H1 (cell line): ENCODE measurements at places on chromosomes 1 and 21. TPM values are rescaled to one million over a fixed set of nuclear protein-coding genes. Genes with fewer than 3 reads are reported as not detected.

Gene TDRD10
- total RNA-seq, result 0.15 TPM in 1 of 2 replicates, not detected in the other

Gene PPP1R15B
- total RNA-seq, result 70.1 and 72.2 TPM in 2 replicates

Gene IL22RA1
- total RNA-seq, result 0.17 and 0.21 TPM in 2 replicates

Gene BGLAP
- 0.78 and 1.2 TPM in 2 replicates for total RNA-seq

Gene TMEM81
- 5.8 and 5.9 TPM in 2 replicates for total RNA-seq

Gene NIT1
- total RNA-seq, result 40.4 and 40.6 TPM in 2 replicates

Gene PRR9
- total RNA-seq, result not detected in 2 replicates

Gene DYNLT5
- 0.93 and 1.2 TPM in 2 replicates for total RNA-seq

Gene MAP3K21
- total RNA-seq, result 21.3 and 21.8 TPM in 2 replicates

Gene TRIM67
- total RNA-seq, result not detected in 2 replicates

Gene APCS
- total RNA-seq, result not detected in 2 replicates

Gene GBP5
- total RNA-seq, result not detected in 2 replicates

Gene LYPLA2
- total RNA-seq, result 138 and 152 TPM in 2 replicates

Gene C4BPA
- not detected in 2 replicates for total RNA-seq

Gene RRAGC
- 16.5 and 18.1 TPM in 2 replicates for total RNA-seq

Gene MTFR1L
- total RNA-seq, result 20.8 and 23.1 TPM in 2 replicates

Gene SH2D5
- total RNA-seq, result 18.3 and 18.4 TPM in 2 replicates

Gene LRRC71
- not detected in 2 replicates for total RNA-seq

Gene DIO1
- not detected in 2 replicates for total RNA-seq

Gene GNAT2
- not detected in 2 replicates for total RNA-seq

Gene HSD11B1
- not detected in 2 replicates for total RNA-seq

Gene XPR1
- total RNA-seq, result 41.5 and 43.9 TPM in 2 replicates

Gene KPRP
- total RNA-seq, result not detected in 2 replicates

Gene TLR5
- total RNA-seq, result 0.35 and 0.94 TPM in 2 replicates

Gene CA6
- total RNA-seq, result not detected in 2 replicates

Gene NOTCH2
- 60.9 and 63.0 TPM in 2 replicates for total RNA-seq

Gene CD53
- 0.55 and 0.56 TPM in 2 replicates for total RNA-seq

Gene LCE2A
- total RNA-seq, result not detected in 2 replicates

Gene LZIC
- 20.0 and 20.3 TPM in 2 replicates for total RNA-seq

Gene ACADM
- total RNA-seq, result 40.0 and 41.7 TPM in 2 replicates

Gene GJA5
- total RNA-seq, result 2.7 and 2.8 TPM in 2 replicates

Gene GCSAML
- total RNA-seq, result not detected in 2 replicates

Gene SEMA6C
- total RNA-seq, result 15.7 and 17.5 TPM in 2 replicates

Gene ZFYVE9
- total RNA-seq, result 26.4 and 26.5 TPM in 2 replicates

Gene TLCD4
- 3.5 and 4.2 TPM in 2 replicates for total RNA-seq

Gene OXCT2
- total RNA-seq, result 2.9 TPM in 2 replicates

Gene FCGR3B
- total RNA-seq, result not detected in 2 replicates

Gene KCNA3
- 0.95 and 1.0 TPM in 2 replicates for total RNA-seq

Gene HES3
- total RNA-seq, result 54.3 and 67.9 TPM in 2 replicates

Gene SLC1A7
- not detected in 2 replicates for total RNA-seq

Gene KISS1
- 0.88 TPM in 1 of 2 replicates, not detected in the other for total RNA-seq
